ENCODE measurements at places on chromosomes 4 and X. TPM values are rescaled to one million over a fixed set of nuclear protein-coding genes. Genes with fewer than 3 reads are reported as not detected.

DNA sequence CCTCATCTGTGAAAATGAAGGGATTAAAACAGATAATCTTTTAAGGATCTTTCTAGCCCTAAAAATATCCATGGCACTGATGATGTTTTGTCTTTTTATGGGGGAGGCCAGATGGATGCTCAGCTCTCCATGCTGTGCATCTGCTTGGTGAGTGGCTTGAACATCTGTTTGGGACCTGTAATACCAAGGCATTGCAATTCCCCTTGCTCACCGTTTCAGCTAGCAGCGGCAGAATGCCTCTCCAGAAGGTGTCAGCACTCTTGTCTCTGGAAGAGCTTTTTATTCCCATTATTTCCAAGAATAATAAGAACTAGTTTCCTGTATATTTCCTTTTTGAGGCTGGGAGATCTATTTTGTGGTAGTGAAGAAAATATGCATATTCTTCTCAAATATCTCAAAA is 151.9 kb upstream of the ANK2 start:
- H3K27me3 ChIP-seq, result no peaks in the 10 kb centered on the region
- no peaks in the 10 kb centered on the region for H3K36me3 ChIP-seq
- H3K4me1 ChIP-seq, result no peaks in the 10 kb centered on the region
- no peak overlapping the region for H3K4me3 ChIP-seq
- H3K27ac ChIP-seq, result no peak overlapping the region

DNA sequence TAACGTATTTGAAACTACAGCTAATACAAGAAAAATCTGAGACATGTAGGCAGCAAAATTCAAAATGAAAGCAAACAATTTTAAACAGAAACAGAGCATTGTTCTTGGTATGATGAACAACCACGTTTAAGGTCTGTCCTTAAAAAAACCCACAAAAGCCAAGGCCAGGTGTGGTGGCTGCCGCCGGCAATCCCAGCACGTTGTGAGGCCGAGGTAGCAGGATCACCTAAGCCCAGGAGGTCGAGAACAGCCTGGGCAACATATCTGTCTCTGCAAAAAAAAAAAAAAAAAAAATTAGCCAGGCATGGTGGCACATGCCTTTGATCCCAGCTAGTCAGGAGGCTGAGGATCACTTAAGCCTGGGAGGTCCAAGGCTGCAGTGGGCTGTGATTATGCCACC is 13.7 kb downstream of the RWDD4 start:
- no peaks in the 10 kb centered on the region for H3K4me1 ChIP-seq
- no peaks in the 10 kb centered on the region for H3K27me3 ChIP-seq
- no peak overlapping the region for H3K4me3 ChIP-seq

GRCh38 chr4:110007217-110007616 is 94.5 kb downstream of the EGF start:
- no peak overlapping the region for H3K27ac ChIP-seq
- H3K27me3 ChIP-seq, result no peaks in the 10 kb centered on the region
- H3K4me3 ChIP-seq, result no peak overlapping the region
- DNase-seq, result no peak

DNA sequence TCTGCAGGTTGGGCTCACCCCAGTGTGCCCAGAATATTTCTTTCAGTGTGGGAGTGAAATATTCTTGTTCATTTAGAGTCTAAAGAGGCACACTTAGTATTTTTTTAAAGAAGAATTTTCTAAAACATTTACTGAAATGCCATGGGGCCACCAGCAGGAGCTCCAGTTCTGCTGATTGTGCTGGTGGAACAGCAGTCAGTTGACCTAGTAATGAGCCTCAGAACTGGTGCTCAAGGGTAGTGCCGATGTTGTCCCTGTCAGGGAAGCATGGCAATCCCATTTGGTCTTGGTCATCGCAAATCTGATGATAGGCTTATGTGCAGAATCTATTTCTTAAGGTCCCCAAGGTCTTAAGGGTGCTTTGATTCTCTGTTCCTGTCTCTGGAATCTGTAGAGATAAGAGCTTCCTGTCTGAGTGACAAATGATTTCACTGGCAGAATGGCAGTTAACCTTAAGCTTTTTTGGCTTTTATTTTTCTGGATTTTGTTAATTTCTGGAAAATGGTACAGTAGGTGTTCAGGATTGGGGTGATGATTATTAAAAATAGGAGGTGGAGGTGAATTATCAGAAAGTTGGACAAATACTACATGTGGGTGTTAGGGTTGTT is 31.3 kb downstream of the JADE1 start:
- no peaks in the 10 kb centered on the region for H3K27me3 ChIP-seq
- DNase-seq, result no peak
- peaks cover 50% of the 10 kb centered on the region for H3K4me1 ChIP-seq
- H3K27ac ChIP-seq, result no peak overlapping the region
- peaks cover 30% of the 10 kb centered on the region for H3K36me3 ChIP-seq

- no peak overlapping the region for H3K4me3 ChIP-seq
- H3K4me1 ChIP-seq, result no peaks in the 10 kb centered on the region
- DNase-seq, result no peak
These were observed 30.3 kb upstream of the ADH1C start for GRCh38 chr4:99382745-99383360.

GRCh38 chrX:42096265-42096920 is 173.0 kb upstream of the CASK start:
- no peak overlapping the region for H3K4me3 ChIP-seq
- DNase-seq, result no peak
- H3K4me1 ChIP-seq, result peaks cover 10% of the 10 kb centered on the region
- no peaks in the 10 kb centered on the region for H3K36me3 ChIP-seq
- no peak overlapping the region for H3K27ac ChIP-seq
- H3K27me3 ChIP-seq, result no peaks in the 10 kb centered on the region

GRCh38 chr4:104294811-104295210 is 199.9 kb downstream of the CXXC4 start:
- no peak for DNase-seq
- no peaks in the 10 kb centered on the region for H3K36me3 ChIP-seq
- H3K27ac ChIP-seq, result no peak overlapping the region
- H3K4me1 ChIP-seq, result no peaks in the 10 kb centered on the region
- no peak overlapping the region for H3K4me3 ChIP-seq

DNA sequence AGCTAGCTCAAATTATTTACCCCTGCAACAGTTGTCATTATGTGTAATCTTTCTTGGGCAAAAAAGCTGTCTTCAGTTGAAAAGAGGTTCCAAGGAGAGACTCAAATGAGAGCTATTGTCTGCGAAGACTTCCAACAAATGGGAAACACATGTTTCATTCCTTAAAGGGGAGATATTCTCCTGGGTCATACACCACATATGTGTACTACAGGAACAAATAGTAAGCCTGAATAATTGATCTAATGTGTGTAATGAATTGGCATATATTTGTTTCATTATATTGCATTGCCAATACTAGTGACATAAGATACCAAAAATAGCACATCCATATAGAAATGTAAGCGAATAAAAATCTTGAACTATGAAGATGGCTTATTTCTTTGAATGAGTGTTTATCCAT is 950.9 kb upstream of the NDST4 start:
- no peak for DNase-seq
- no peaks in the 10 kb centered on the region for H3K36me3 ChIP-seq
- no peaks in the 10 kb centered on the region for H3K4me1 ChIP-seq
- H3K27me3 ChIP-seq, result no peaks in the 10 kb centered on the region

- DNase-seq, result no peak
- H3K27me3 ChIP-seq, result no peaks in the 10 kb centered on the region
- H3K4me1 ChIP-seq, result peaks cover 56% of the 10 kb centered on the region
- H3K27ac ChIP-seq, result no peak overlapping the region
These were observed 178.7 kb downstream of the SH3KBP1 start for GRCh38 chrX:19708683-19709082.

DNA sequence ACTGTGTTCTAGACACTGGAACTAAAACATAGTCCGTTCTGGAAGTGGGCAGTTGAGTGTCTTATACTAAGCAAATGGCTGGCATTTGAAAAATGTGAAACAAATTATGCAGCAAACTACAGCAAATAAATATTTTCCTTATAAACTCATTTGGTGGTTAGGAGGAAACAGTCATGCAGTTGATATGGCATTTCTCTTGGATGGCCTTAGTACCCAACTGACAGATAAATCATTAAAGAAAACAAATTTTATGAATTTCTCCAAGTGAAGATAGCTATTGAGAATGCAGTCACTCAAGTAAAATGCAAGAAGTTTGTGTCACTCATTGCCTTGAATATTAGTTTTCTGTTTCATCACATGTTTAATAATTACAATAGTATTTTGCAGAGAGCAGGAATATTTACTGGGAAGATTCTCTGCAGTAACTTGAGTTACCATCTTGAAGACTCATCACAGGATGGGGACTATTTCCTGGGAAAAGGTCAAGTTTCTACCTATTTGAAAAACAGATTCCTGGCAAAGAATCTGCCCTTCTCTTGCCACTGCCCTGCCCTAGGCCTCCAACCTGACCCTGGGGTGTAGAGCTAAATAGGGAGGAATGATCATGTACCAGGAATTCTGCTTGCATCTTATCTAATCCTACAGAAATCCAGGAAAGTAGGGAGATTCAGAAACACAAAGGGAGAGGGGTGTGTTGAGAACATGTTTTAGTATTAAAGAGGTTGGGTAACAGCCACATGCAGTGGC is 105.9 kb downstream of the SH3RF1 start:
- no peaks in the 10 kb centered on the region for H3K4me1 ChIP-seq
- no peak for DNase-seq
- H3K27me3 ChIP-seq, result no peaks in the 10 kb centered on the region
- H3K4me3 ChIP-seq, result no peak overlapping the region

GRCh38 chr4:152307669-152308068 is 228.2 kb downstream of the FBXW7 start:
- no peaks in the 10 kb centered on the region for H3K4me1 ChIP-seq
- H3K27ac ChIP-seq, result no peak overlapping the region
- H3K4me3 ChIP-seq, result no peak overlapping the region
- no peak for DNase-seq
- no peaks in the 10 kb centered on the region for H3K27me3 ChIP-seq
- no peaks in the 10 kb centered on the region for H3K36me3 ChIP-seq

GRCh38 chr4:6663596-6664393 is 23.3 kb downstream of the MRFAP1 start:
- peaks cover 19% of the 10 kb centered on the region for H3K4me1 ChIP-seq
- no peaks in the 10 kb centered on the region for H3K36me3 ChIP-seq
- no peaks in the 10 kb centered on the region for H3K27me3 ChIP-seq

- no peaks in the 10 kb centered on the region for H3K36me3 ChIP-seq
- H3K27me3 ChIP-seq, result no peaks in the 10 kb centered on the region
- DNase-seq, result no peak
- H3K4me1 ChIP-seq, result no peaks in the 10 kb centered on the region
- H3K4me3 ChIP-seq, result no peak overlapping the region
These were observed 53.6 kb downstream of the MAP7D2 start for GRCh38 chrX:20063153-20063552.

DNA sequence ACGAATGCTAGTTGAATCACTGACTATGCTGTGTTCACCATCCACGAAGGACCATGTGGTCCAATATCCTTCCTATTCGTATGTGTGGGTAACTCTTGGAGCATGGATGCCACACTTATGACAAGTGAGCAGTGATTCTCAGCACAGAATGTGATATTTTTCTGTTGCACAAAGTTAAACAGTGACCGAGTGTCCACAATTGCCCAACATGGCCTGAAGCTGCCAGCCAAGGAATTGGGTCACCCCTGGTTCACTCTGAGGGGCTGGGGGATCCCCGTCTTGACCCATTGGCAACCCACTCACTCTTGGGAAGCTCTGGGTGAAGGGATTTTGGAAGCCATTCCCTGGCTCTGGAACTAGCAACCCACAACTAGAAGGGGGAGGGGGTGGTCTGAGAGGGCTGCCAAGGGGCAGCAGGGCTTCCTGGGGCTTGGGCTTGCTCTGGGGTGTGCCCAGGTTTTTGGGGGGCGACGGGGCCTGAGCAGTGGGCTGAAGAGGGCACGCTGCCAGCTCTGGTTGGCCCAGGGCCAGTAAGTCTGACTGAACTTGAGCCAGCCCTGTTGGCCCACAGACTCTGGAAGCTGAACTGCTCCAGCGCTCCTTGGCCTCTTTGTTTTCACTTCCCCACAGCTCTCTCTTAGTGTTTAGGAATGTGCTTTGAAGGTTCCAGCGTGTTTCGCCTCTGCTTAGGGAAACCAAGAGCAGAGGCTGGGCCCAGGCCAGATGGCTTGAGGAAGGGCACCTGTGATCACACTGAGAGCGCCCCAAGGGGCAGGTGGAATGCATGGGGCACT is 43.1 kb upstream of the BCOR start:
- no peaks in the 10 kb centered on the region for H3K27me3 ChIP-seq
- no peak overlapping the region for H3K4me3 ChIP-seq
- H3K27ac ChIP-seq, result no peak overlapping the region
- H3K36me3 ChIP-seq, result no peaks in the 10 kb centered on the region
- no peak for DNase-seq
- no peaks in the 10 kb centered on the region for H3K4me1 ChIP-seq

- peaks cover 9% of the 10 kb centered on the region for H3K36me3 ChIP-seq
- no peak overlapping the region for H3K27ac ChIP-seq
- no peak for DNase-seq
- no peaks in the 10 kb centered on the region for H3K27me3 ChIP-seq
These were observed 236.4 kb downstream of the DHRSX start for GRCh38 chrX:2264179-2265030.

BEND4 gene
- polyA plus RNA-seq, result not detected

PPP4R3C gene
- polyA plus RNA-seq, result not detected

UCP1 gene
- polyA plus RNA-seq, result not detected

GAR1 gene
- polyA plus RNA-seq, result 10.4 TPM

GAGE12J gene
- polyA plus RNA-seq, result not detected

ALAS2 gene
- not detected for polyA plus RNA-seq

GK gene
- polyA plus RNA-seq, result 5.2 TPM

CXorf49 gene
- polyA plus RNA-seq, result not detected

DCAF8L2 gene
- not detected for polyA plus RNA-seq

BCOR gene
- polyA plus RNA-seq, result 7.0 TPM

MAOA gene
- not detected for polyA plus RNA-seq

Measured in CD4-positive, alpha-beta memory T cell (primary cell).